Activated CD4-positive, alpha-beta T cell treated with anti-CD3 and anti-CD28 coated beads for 36 hours (primary cell): ENCODE measurements at places on chromosomes 1 and 21.

- DNase-seq, result no peak
These were observed 1.7 kb downstream of the ADSS2 start for GRCh38 chr1:244449936-244450508.

DNA sequence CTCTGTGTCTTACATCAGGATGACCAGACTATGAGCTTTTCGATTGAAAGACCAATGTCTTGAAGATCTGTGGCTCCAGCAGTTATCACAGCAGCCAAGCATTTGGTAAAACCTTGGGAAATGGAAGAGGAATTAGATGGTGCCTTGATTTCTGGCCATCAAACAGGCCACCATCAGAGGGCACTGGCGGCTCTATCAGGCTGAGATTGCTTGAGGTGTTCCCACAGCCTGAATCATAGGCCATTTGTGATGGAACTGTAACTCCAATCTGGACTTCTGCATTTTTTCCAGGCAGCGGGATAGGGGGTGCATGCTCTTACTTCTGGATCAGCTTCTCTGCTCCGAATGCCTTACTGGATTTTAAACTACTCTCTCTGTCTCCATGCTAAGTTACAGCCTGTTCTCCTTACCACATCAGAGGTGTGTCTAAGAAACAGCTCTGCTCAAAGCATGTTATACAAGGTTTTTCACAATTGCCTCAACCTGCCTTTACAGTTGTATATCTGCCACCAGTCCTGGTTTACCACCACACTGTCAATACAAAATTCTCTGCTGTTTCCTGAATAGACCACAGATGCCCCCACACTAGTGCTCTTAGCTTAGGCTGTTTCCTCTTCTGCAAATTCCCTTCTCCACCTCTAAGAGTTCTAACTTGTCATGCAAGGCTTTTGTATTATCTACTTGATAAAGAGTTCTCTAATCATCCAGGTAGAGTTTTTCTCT lies 180.9 kb downstream of the PTGER3 start:
- DNase-seq, result no peak

- no peak for DNase-seq
These were observed 325.0 kb downstream of the HLX start for GRCh38 chr1:221204055-221204833.

GRCh38 chr21:28541371-28542112 lies 451.1 kb downstream of the LTN1 start:
- no peak for DNase-seq

DNA sequence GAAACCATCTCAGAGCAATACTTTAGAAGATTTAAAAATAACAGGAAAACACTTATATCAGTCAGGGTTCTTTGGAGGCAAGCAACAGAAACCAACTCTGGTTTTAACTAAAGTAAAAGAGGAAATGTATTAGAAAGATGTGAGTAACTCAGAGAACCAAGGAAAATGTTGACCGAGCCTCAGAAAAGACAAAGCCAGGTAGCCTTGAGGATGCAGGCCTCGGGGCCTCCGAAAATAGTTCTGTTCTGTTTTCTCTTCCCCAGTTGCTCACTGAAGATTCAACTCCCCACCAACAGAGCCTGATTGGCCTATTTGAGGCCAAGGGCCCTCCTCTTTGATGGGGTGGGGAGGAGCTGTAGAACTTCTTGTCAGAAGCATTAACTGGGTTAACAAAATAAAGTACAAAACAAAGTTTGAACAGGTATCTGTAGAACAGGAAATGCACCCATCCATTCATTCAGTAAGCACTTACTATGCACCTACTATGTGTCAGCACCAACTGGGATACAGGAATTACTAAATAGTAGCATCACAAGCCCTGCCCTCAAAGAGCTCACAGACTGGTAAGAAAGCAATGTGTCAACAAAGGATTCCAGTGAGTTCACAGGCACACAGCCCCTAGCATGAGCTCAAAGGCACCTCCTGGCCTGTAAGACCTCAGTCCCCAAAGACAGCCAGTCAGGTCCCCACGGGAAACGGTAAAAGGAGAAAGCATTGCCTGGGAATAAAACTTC lies 12.6 kb downstream of the SLAMF8 start:
- DNase-seq, result no peak

GRCh38 chr21:28776251-28776650 lies 216.4 kb downstream of the LTN1 start:
- peak; percentile 62 for DNase-seq

GRCh38 chr1:98323906-98324358 lies 337.6 kb upstream of the SNX7 start:
- peak; percentile 6 for DNase-seq

DNA sequence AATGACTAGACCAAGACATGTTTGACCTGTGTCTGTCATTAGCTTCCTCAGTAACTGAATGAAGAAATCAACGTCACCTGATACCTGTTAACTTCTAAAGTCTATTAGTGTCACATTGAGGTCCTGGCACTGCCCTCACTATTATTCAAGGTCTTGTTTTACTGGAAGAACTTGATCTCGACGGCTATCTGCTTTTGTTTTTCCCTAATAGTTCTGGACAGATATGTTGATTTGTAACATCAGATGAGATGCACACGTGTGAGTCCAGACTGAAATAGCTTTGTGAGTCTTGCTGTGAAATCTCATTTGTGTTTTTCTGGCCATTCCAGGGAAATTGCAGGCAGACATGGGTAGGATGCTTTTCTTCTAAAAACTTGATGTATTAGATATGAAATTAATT lies 159.2 kb downstream of the RYR2 start:
- DNase-seq, result no peak

DNA sequence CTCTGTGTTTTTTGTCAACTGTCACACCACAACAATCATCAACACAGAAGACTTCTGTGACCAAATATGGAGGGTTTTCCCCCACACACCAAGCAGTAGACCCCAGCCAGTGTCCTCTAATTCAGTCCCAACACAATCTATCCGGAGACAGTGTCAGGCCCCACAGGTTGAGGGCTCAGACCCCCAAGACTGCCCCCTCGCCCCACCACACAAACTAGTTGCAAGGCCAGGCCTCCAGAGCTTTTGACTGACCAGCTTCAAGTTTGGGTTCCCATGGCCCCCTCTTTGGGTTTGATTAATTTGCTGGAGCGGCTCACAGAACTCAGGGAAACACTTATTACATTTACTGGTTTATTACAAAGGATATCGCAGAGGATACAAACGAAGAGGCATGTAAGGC lies 37.2 kb downstream of the NEK2 start:
- DNase-seq, result no peak

DNA sequence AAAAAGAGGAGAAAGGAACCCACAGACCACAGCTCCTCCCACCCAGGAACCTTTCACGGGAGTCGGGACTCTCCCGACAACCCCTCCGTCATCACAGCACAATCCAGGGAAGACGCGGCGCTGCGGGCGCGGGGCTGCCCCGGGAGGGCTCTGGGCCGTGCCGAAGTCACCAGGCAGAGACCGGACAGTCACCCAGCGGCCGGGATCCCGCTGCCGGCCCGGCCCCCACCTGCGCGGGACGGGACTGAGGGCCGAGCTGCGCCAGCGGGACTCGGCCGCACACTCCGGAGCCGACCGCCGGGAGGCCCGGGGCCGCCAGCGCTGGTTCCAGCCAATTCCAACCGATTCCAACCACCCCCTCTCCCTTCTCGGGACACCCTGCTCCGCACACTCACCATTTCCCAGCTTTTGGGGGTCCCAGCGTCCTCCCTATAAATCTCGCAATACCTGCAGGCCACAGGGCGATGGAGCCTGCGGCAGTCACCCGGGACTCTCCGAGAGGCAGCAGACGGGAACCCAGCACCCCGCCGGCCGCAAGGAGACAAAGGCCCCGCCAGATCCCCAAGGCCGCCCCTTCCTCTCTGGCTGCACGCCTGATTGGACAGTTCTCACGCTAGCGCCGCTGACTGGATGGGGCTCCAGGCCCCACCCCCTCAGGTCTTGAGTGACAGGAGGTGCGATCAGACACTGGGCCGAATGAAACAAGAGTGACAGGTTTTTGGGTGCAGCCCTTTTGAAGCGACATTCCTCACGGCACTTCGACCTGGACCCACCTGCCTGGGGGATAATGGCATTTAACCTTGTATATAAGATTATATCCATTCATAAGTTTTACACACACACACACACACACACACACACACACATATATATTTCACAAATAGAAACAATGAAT lies at the start of gene ZNF695:
ZNF695 (minus strand) TSS at position 547 of the 895 bp plus-strand sequence; CDS start at position 398, 149 bp downstream.
- DNase-seq, result peak; percentile 80

GRCh38 chr21:25790122-25790877 lies 55.5 kb downstream of the GABPA start:
- peak; percentile 19 for DNase-seq
